Chondrocyte (in vitro differentiated cells): ENCODE measurements at places on chromosomes 16 and 17.

DNA sequence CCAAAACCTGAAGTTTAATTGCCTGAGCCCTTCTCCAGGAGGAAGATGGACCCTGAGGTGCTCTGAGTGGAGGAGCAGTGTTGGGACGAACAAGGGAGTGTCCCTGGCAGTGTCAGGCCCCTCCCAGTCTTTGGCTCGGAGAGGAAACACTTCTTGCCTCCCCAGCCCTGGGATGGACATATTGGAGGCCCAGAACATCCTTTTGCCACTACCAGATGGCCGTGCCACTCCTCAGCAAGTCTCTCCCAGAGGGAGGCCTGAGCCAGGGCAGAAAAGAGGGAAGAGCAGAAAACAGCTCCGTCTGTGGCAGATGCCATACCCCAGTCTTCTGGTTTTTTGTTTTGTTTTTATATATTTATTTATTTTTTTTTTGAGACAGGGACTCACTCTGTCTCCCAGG, 91.5 kb upstream of the CRHR1 start:
- no peak for DNase-seq

- no peak for DNase-seq
Measured at GRCh38 chr16:61246592-61246991, 789.6 kb downstream of the CDH8 start.

DNA sequence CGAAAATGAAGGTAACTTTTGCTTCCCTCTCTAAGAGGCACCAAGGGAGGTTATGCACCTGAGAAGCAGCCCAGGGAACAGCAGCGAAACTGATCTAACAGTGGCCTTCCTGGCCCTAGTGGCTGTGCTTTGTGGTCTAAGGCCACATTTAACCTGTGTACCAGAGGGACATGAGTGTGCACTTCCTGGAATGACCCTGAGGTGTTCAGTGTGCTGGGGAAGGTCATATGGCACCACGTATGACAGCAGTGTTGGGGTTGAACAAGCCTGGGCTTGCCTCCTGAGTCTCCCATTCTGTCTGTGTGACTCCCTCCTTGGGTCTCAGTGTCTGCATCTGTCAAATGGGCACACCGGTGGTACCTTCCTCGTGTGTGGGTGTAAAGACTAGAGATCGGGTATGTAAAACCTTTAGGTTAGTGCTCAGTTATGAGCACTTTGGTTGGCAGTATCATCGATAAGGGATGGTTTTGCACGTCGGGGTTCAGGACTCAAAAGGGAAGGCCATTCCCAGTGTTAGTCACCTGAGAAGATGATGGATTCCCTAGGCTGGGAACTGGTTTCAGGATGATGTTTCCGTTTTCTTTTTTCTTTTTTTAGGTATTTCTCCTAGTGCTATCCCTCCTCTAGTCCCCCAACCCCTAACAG, 31.9 kb downstream of the PLCG2 start:
- no peak for DNase-seq

DNA sequence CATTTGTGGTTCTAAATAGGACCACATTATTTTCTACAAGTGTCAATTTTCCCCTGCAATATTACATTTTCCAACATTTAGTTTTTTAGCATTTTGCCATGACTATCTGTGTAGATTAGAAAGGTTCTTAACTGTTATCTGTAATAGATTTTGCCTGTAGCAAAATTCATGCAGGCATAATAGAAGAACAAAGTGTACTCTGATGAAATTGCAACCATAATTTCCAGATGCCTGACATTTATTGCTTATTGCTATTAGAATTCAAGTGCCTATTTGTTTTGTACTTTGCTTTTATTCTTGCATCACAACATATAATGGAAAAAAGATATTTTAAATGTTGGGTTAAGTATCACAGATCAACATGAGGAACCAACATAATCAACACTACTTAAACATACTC, 337.7 kb downstream of the TOX3 start:
- DNase-seq = no peak

- no peak for DNase-seq
Measured at GRCh38 chr17:45291171-45291805, 25.5 kb downstream of the MAP3K14 start.

DNA sequence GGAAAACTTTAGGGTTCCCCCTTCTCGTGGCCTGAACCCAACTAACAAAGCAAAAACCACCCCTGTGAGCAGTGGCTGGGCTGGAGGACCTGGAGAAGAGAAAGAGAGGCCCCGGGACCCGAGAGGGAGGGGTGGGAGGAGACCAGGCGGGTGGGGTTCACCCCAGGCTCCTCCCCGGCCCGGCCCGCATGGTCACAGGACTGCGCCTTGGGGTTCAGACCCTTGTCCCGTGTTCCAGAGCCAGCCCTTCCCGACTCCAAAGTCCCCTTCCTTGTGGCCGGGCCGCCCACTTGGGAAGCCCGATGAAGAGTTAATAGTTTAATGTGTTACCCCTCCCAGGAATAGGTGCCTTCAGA, 852 bp downstream of the MARVELD3 start:
- no peak for DNase-seq

- no peak for DNase-seq
Measured at GRCh38 chr16:23676924-23677480, 1.7 kb upstream of the PLK1 start.

GRCh38 chr16:30010844-30011713, at the start of gene DOC2A:
Gene DOC2A, minus strand, starts transcription at chr16:30011027. Its CDS starts 805 bp downstream, at chr16:30010222.
- DNase-seq = no peak

- DNase-seq = no peak
Measured at GRCh38 chr17:78883089-78883532, 19.9 kb downstream of the CEP295NL start.

- no peak for DNase-seq
Measured at GRCh38 chr17:81119223-81120148, 45.8 kb upstream of the PVALEF start.
